ENCODE measurements at places on chromosomes 2 and 18.

- no peak for DNase-seq
These were observed 3.9 kb downstream of the TANK start for GRCh38 chr2:161164161-161164560.

DNA sequence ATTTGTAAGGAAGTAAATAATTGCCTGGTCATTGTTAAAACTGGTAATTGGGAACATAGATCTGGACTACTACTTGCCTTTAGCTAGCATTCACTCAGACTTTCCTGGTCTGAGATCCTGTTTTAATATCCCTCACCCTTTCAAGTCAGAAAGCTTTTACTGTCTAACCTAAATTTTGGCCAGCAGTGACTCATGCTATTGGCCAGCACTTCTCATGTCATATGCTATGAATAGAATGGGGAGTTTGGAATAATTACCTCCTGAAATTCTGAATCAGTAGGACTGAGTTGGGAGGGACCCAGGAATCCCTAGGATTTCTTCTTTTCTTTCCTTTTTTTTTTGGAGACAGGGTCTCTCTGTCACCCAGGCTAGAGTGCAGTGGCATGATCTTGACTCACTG is 19.3 kb downstream of the STK36 start:
- DNase-seq = no peak

DNA sequence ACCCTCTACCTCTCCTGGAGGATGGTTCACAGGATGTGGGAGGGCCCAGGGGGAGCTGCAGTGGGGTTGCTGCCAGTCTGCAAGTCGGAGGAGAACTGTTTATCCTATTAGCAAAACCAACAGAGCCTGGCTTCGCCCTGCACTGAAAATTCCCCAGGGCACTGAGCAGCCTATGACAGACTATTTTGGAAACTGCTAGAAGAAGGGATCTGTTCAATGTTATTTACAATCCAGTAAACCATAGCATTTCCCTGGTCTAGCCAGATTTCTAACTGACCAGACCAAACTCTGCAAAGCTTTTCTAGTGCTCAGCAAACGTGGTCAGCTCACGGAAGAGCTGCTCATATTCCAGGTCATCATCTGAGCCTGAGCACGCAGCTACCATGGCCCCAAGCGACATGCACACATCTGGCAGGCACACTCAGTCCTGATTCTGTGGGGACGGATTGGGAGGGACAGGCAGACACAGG is 64.8 kb upstream of the PID1 start:
- no peak for DNase-seq

- no peak for DNase-seq
These were observed 14.2 kb downstream of the CD8A start for GRCh38 chr2:86776532-86776931.

DNA sequence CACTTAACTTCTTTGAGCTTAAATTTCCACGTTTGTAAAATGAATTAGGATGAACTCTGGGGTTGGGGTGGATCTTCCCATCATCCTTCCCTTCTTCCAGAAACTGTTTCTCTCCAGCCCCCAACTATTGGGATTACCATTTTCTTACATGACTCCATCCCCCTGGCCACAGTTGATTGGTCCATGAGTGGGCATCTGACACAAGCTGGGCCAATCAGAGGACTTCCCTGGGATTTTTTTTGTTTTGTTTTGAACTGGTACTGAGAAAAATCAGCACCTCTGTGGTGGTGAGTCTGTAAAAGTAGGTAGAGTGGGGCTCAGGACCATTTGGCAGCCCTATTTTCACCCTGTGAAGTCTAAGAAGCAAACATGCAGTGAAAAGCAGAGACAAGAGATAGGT is 118.0 kb upstream of the SERTAD2 start:
- no peak for DNase-seq

DNA sequence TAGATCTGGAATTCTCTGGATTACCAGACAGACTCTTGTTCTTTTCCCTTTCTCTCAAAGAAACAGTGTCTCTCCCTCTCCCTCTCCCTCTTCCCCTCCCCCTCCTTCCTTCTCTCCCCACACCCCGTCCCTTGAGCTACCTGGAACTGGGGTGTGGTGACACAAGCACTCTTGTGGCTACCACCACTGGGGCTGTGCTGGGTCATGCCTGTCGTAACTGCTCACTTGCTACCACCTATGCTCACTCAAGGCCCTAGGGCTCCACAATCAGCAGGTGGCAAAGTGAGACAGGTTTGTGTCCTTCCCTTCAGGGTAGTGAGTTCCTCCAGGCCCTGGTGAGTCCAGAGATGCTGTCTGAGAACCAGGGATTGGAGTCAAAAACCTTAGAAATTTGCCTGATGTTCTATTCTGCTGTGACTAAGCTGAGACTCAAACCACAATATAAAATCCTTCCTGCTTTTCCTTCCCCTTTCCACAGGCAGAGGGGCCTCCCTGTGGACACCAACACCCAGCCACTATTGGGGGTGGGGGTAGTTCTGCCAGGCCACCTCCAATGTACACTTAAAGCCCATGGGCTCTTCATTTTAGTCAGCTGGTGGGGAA is 70.8 kb downstream of the OXER1 start:
- no peak for DNase-seq

DNA sequence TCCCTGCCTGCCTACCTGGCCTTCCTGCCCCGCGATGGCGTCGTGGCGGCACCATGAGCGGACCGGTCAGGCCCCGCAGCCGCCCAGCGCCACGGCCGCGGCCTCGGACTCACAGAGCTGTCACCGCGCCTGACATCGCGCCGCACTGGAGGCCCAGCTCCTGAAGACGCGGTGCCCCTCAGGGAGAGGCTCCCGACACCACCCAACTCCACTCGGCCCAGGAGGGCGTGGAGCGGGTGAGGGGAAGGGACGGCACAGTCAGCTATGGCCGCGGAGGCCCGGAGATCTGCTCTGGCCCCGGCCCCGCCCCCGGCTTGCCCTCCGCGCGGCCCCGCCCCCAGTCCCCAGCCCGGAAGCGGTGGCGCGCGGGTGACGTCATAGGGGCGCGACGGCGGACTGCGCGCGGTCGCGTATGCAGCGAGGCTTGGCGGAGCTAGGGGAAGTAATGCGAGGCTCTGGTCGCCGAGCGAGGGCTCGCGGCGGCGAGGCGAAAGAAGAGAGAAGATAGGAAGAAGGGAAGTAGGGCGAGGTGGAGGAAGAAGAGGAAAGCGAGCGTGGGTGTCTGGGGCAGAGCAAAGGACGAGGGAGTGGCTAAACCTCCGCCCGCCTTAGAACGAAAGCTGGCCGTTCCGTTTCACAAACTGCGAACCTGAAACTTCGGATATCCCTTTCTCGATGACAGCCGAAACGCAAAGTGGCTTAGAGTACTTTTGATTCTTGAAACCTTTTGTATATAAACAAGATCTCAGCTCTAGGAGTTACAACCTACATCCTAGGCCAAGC is at the start of gene SLC35F5:
Gene SLC35F5, minus strand, starts transcription at position 288 of the 783 bp plus-strand sequence. Its CDS starts 233 bp downstream, at position 55.
- peak; percentile 71 for DNase-seq

DNA sequence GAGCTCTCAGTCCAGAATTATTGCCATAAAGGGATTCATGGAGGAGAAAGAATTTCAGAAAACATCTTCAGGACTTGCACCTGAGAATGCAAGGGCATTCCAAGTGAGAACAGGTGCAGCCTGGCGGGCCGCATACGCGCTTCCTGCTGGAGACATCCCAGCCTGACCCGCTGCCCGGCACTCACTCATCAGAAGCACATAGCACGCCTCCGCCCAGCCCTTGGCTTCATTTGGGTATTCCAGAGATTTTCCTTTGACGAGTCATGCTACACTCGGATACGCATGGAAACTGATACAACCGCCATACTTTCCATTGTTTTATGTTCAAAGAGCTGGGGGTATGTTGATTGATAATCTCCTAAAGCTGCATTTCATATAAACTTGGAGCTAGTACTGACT is 228.0 kb upstream of the ID2 start:
- no peak for DNase-seq

GRCh38 chr2:76312236-76312635 is 601.5 kb upstream of the GCFC2 start:
- DNase-seq = no peak

GRCh38 chr2:241771286-241772062 is 5.1 kb upstream of the GAL3ST2 start:
- DNase-seq = no peak

DNA sequence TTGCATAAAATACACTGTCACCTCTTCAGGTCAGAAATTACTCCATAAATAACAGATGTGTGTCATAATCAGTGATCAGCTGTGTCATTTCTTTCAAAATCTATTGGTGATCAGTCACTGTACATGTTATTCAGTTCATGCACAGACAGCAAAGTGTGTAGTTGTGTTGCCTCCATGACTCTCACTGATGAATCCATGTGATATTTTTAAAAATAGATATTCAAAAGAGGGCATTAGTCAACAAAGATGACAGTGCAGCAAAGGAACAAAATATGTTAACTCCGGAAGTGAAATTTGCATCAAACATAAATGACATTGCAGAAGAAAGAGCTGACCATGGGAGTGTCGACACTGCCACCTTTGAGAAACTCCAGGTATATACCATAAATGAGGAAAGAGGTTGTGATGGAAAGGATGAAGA is 17.1 kb upstream of the MCM6 start:
- DNase-seq = no peak

DNA sequence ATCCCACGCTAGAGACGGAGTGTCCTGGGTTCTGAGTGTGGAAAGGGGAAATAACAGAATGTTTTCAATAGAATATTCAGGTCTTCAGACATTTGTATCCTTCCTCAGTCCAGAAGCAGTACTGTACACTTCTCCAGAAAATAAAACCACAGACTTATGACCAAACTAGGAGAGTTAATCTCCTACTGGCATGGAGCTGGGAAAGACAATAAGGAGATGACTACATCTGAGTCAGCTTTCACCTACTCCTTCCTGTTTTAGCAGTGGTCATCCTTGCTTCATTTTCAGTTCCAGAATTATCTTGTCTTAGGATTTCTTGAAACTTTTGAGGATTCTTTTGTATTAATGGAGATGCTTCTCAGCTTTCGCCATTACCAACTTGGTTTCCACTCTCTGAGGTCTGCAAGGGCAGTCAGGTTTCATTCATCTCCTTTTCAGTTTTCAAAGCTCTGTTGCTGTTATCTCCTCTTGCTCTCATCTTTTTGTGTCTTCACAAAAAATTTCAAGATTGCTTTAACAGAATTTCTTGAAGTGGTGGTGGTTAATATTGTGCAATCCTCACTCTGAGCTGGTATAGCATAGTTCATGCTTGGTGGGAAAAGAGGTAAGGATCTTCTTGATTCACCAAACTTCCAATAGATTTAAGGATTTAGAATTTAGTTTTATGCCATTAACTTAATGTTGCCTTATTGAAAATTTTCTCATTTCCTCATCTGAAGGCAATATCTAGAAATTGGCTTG is 23.7 kb upstream of the NR4A2 start:
- DNase-seq = no peak

GRCh38 chr2:160006475-160006874 is 55.9 kb downstream of the PLA2R1 start:
- DNase-seq = no peak

- no peak for DNase-seq
These were observed 440.0 kb upstream of the POU3F3 start for GRCh38 chr2:104413890-104414289.

GRCh38 chr2:129178356-129178755 is 801.1 kb upstream of the RAB6C start:
- no peak for DNase-seq

DNA sequence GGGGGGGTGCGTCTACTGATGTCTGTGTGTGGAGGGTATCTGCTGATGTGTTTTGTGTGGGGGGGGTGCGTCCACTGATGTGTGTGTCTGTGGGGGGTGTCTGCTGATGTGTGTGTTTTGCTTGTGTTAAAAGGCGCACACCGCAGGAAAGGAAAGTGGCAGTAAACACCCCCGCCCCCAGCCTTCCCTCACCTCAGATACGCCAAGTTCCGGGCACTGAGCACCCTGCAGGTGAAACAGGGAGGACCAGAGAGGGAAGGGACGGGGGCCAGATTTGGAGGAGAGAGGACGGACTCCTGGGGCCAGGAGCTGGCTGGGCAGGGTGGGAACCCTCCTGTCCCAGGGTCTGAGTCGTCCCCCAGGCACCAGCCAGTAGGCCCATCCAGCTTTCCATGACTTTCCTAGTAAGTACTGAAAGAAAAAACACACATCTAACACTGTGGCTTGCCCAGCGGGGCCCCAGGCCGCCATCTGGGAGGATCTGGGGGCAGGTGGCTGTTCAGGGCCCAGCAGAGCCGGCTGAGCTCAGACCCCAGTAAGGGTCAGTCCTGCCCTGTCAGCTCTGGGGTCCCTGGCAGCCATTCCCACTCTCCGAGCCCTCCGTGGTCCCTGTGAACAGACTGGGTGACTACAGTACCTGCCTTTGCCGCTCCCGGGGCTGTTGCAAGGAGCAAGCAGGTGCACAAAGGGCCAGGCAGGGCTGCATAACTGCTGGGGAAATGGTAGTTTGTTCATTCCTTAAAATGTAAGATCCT is 126.9 kb downstream of the NFATC1 start:
- no peak for DNase-seq

GRCh38 chr2:26521054-26521912 is 43.4 kb upstream of the OTOF start:
- DNase-seq = peak; percentile 20

DNA sequence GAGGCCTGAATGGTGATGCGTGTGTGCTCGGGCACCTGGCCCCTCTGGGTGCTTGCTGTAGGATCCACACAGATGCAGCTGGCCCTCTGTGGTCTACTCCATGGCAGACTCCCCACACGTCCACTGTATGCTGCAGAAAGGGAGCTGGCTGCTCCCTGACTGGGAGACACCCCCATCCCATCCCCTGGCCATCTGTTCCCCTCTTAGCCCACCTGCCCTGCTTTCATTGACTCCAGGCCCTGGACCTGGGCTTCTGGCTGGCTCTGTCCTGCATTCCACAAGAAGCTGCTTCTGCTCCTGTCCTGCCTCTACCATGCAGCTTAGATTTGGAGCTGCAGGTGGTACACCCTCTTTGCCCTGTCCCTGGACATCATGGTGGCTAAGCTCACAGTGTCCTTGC is 80.1 kb downstream of the FHOD3 start:
- DNase-seq = no peak

GRCh38 chr2:96523659-96524481 is 12.7 kb upstream of the ARID5A start:
- DNase-seq = no peak

DNA sequence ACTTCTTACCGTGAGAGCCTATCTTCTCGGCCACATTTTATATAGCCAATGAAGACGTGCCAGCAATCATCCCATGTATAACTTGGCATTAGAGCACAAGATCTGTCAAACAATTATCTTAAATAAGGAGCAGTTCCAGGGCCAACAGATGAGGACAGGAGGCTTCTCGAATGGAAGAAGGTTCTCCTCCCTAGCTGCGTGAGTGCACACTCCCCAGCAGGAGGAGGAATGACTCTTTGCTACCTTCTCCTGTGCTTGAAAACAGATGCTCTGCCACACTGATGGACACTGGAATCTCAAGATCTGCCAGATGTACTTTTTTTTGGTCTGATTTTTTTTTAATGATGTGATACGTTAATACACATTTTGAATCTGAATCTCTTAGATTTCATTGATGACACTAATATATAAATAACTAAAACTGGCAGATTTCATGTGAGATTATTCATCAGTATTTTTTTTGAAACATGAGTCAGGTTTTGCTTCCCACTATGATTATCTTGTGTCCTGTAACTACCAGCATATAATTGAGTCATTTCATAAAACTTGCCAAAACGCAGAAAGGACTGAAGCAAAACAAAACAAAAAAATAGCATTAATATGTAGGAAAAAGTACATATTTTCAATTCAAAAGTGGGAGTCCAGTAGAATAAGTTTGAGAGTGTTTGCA is 626 bp upstream of the VIT start:
- DNase-seq = no peak

GRCh38 chr2:16578081-16578480 is 87.6 kb downstream of the CYRIA start:
- DNase-seq = no peak
